RKO (cell line): ENCODE measurements at places on chromosomes 2 and 18.

- DNase-seq: no peak
Observed at GRCh38 chr2:100113990-100114433, 28.4 kb downstream of the AFF3 start.

DNA sequence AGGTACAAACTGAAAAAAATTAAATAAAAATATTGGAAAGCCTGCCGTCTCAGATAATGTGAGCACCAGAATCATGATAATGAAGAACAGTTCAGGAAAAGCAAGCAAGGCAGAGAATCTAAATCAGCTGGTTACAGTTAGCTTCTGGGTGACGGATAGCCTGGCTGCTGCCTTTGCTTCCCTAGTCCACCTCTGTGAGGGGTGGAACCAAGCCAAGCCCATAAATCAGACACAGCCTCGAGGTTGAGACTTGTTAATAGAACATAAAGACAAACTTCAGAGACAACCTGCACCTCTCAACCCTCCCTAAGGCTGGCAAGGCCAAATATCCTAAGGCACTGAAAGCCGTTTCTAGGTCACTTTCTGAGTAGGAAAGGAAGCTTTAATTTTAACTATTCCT is 334.7 kb upstream of the SLC39A10 start:
- no peak for DNase-seq

GRCh38 chr2:207996848-207997247 is 28.5 kb downstream of the PLEKHM3 start:
- no peak for DNase-seq

GRCh38 chr18:63872586-63872985 is 14.9 kb upstream of the SERPINB2 start:
- DNase-seq: no peak

GRCh38 chr2:128264881-128265607 is 53.6 kb downstream of the HS6ST1 start:
- DNase-seq: no peak
